AG08395 (cell line): ENCODE measurements at places on chromosomes 1 and 21.

GRCh38 chr21:31287201-31287600 lies 56.9 kb downstream of the TIAM1 start:
- DNase-seq, result no peak

DNA sequence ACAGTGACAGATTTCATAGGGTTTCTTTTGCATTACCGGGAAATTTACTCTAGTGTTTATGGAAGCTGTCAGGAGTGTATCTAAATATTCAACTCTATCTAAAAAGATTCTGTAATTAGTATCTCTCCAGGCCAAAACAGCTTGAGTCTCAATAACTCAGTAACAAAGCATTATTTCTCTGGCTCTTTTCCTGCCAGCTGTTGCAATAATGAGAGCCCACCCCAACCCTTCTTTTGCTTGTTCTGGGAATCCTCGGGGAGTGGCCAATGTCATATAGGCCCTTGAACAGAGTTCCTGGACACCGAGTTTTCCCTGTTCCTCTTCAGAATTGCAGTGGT lies 120.1 kb upstream of the SGIP1 start:
- no peak for DNase-seq

DNA sequence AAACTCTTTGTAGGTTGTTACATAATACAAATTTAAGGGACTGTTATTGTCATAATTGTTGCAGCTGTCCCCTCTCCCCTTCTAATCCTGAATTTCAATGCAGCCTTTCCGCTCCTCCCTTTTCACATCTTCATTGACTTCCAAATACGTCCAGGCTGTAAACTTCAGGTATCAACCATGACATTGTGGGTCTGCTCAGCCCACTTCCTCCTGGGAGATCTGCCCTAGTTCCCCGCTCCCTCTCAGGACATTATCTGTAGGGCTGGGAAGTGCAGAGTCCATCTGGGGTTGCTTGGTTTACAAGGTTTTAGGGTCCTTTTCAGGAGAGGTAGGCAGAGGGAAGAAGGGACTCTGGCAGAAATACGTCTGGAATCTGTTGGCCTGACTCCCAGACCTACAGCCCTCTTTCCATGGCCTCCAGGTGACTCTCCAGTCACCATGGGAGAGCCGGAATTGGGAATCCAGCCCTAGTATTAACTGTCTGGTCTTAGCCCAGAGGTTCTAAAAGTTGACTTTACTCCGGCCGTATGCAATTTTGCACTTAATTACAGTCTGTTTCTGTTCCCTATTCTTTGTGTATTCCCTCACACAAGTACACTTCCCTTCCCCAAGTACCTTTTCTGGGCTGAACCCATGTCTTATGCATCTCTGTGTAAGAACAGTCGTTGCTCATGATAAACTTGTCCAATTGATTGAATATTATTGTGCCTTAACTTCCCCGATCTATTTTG lies 4.7 kb upstream of the DENND2D start:
- DNase-seq, result no peak

DNA sequence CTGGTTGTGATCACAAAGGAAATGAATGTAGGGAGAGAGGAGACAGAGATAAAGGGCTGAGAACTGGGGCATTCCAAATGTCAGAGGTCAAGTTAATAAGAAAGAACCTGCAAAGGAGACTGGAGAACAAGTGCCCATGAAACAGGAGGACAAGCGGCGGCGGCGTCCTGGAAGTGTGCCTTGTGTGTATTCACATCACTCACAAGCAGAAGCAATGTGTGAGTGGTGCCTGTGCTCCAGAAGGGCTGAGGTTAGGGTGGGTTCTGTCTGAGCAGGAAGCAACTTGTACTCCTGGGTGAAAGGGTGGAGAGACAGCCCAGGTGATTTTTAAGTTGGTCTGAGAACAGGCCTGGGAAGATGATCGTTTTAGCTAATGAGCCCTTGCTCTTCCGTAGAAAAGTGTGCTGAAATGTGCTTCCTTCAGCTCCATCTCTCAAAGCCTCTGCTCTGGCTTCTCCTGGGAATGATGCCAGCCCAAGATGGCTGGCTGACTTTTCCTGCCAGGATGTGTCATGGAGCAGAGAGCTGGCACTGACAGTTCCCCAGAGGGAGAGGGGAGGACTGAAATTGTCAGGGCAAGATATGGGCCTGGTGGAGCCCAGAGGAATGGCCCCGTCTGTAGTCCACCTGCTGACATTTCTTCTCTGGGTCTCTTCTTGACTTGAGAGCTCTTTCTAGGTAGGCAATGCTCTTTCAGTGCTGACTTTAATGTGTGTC lies 25.1 kb upstream of the PLEKHA6 start:
- DNase-seq, result peak; percentile 90

GRCh38 chr1:239718997-239719628 lies 332.7 kb downstream of the CHRM3 start:
- no peak for DNase-seq

- DNase-seq, result peak; percentile 93
Observed at GRCh38 chr21:37060296-37060695, 12.6 kb downstream of the PIGP start.

DNA sequence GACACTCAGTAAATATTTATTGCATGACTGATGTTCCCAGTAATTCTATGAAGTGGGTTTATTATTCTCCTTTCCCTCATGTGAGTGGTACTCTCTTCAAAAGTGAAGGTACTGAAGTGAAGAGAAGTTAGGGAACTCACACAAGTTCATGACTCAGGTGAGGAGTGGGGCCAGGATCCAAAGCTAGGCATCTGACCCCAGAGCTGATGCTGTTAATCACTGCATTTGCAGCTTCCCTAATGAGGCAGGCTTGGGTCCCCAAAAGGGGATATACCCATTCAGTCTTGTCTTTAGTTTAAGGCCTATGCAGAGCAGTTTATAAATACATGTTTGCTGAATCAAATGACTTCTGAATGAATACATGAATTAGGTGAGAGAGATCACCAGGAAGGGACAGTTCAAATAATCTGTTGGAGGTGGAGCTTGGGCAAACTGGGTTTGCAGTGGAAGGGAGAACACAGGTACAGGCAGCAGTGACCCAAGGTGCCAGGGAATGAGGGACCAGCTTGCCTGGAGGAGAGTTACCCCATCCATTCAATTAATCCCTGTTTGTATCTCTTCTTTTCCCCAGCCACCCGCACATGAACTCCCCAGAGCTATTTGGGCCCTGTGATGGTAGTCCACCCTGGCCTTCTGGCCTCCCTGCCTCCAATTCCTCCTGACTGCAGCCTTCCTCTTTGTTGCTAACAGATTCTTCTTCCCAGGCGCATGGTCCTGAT lies 2.0 kb downstream of the CD58 start:
- no peak for DNase-seq

GRCh38 chr1:246187834-246188372 lies 319.2 kb downstream of the SMYD3 start:
- DNase-seq, result no peak

DNA sequence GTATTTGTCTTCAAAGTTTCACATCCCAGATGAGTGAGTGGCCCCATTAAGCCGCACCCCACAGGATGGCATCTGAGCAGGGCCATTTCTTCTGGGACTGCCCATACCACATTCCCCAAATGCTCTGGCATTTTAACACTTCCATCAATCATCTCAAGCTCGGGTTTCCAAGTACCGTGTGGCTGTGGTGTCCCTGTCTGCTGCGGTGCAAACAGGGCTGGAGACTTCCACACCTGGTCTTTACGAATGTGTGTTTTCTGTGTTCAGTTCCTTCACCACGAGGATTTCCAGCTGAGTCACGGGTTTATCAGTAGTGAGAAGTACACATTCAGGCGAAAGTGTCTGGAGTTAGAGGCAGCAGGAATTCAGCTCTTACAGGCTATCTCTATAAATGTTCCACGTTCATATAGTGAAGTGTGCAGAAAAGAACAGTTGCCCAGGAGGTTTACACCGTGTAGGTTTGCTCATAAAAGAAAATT lies 195.2 kb downstream of the RHOU start:
- DNase-seq, result no peak

GRCh38 chr21:37766129-37766528 lies 150.1 kb downstream of the KCNJ6 start:
- DNase-seq, result no peak

GRCh38 chr21:32757804-32758203 lies 13.8 kb downstream of the PAXBP1 start:
- no peak for DNase-seq

- DNase-seq, result peak; percentile 96
Observed at GRCh38 chr1:26999440-26999987, 6.0 kb downstream of the TRNP1 start.

DNA sequence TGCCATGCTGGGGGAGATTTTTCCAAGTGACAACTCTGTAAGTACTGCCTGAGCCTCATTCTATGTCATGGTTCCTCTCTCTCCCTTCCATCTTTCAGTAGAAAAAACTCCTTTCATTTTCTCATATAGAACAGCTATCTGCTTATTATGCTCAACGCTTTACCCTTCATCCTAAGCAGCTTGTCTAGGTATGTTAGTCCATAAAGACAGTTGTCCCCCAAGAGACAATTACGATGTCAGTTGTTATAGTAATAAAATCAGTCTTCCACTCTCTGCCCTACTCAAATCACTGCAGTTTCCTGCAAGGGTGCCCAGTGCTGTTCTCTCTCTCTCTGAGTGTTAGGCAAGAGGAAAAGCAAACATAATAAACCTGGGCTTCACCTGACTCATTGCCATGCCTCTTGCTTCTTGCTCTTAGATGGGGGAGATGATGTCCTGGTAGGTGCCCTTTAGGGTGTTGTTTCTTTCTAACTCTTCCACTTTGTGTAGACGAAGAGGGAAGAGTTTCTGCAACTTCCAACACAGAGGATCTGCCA lies 59.4 kb downstream of the PAPPA2 start:
- DNase-seq, result no peak

DNA sequence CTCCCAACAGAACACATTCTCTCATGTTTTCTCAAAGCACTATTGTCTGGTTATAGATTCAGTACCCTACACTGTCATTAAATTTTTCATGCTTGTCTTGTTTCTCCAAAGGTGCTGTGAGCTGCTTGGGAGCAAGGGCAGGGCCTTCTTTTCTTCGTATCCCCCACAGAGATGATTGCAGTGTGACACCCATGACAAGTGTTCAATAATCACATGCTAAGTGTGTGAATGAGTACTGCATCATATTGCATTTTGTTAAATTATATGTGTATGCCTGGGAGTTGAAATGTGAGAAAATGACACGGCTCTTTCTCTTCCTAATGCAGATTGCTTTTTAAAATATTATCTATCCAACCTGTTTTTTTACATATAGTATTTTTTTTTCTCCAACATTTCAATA lies 57.3 kb upstream of the MAGI3 start:
- no peak for DNase-seq

DNA sequence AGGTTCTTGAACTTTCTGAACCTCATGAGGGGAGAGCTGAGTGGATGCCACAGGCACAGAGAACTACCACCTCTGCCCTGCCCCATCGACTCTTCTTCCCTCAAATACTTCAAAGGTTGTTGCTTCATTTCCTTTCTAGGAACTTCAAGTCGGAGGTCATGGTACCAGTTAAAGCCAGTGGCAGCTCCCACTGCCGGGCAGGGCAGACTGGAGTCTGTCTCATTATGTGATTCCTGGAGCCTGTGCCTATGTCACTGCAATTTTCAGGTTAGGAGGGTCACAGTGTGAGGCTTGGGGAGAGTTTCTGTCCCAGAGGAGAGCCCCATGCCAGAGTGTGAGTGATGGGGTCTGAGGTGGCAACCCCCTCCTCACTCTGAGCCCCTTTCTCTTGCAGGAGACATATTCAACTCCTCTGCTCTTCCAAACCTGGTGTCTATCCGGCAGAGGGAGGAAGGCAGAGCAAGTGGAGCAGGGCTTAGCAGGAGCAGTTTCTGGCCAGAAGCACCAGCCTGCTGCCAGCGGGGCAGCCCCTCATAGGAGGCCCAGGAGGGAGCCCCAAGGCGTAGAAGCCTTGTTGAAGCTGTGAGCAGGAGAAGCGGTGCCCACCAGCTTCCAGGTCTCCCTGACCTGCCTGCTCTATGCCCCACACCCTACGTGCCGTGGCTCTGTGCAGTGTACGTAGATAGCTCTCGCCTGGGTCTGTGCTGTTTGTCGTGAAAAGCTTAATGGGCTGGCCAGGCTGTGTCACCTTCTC lies 29.3 kb downstream of the CAMK1G start:
- no peak for DNase-seq

- no peak for DNase-seq
Observed at GRCh38 chr1:193156822-193157142, 29.6 kb downstream of the B3GALT2 start.

DNA sequence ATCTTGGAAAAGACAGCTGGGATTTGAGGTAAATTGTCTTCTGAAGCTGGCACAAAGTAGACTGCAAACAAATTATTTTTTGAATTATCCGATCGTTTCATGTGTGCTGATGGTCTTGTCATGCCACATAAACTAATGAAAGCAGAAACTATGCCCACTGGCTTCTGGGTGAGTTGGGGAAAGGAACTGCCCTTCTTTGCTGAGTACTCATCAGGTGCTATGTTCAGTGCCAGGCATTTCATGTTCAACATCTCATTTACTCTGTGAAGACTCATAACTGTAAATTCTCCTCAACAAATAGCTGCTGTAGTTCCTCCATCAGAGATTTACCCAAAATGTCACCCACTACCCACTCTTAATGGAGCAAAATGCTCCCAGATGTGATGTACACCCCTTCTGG lies 1.2 kb downstream of the TRIT1 start:
- no peak for DNase-seq

DNA sequence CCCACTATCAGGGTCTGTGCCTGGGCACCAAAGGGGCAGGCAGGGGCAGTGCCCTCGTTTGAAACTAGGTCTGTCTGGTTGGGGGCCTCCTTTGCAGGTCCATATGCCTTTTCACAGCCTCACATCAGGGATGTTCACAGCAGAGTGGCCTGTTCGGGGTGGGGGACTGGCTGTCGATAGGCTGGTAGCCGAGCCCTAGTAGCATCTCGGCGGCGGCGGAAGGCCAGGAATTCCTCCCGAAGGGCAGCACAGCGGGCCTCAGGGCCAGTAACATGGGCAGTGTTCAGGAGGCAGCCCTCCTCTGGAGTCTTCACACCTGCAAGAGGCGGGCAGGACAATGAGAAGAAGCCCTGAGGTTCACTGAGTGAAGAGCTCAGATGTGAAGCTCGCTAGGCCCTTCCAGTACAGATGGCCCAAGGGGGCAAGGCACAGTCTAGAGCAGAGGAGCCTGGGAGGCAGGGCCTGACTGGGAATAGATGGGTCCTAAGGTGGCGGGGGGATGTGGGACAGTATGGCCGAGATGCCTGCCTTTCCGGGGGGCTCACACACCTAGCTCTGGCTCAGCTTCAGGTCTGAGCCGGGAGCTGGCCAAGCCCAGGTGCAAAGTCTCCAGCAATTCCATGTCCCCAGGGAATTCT lies 2.0 kb upstream of the TAGLN2 start:
- no peak for DNase-seq

DNA sequence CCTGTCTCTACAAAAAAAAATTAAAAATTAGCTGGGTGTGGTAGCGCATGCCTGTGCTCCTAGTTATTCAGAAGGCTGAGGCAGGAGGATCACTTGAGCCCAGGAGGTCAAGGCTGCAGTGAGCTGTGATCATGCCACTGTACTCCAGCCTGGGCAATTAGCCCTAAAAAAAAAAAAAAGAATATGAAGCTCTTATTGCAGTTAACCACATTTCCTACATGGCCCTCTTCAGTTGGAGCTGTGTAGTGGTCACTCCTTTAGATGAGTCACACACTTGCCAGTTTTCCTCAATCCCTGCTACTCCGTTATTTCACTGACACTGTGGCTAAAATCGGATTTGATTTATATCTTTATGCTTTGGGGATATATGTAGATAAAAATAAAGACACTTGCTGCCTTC lies 11.8 kb downstream of the NFYC start:
- peak; percentile 75 for DNase-seq
